ENCODE measurements at places on chromosomes 3 and 15.

DNA sequence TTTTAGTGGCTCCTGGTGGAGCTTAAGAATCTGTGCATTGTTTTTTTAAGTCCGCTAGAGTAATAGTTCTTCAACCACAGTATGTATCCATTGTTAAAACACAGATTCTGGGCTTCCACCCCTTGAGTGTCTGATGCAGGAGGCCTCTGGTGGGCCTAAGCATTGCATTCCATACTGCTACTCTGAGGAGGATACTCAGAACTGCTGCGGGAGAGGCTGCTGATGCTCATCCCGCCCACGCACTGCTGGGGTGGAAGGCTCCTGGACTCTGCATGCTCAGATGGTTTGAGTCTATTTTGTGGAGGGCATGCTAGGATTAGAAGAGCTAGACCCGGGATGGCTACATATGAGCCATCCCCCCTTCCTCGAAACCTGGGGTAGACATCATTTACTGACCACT, 74.4 kb downstream of the THSD4 start:
- no peak for DNase-seq

DNA sequence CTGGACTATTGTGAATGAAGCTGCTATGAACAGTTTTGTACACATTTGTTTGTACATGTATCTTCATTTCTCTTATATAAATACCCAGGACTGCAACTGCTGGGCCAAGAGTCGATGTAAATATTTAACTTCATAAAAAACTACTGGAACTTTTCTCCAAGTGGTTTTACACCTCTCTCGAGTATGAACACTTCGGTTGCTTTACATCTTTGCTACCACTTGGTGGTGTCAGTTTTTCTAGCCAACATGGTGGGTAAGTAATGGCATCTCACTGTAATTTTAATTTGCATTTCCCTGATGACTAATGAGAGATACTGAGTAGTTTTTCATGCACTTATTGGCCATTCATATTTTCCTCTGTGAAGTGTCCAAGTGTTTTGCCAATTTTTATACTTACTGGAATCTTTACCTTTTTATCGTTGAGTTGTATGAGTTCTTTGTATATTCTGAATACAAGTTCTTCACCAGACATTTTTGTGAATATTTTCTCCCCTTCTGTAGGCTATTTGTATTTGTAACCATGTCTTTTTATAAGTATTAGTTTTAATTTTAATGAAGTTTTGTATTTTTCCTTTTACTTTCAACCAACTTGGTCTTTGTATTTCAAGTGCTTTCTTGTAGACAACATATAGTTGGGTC, 44.4 kb downstream of the PCOLCE2 start:
- no peak for DNase-seq

- DNase-seq, result no peak
Measured at GRCh38 chr3:190043741-190044140, 77.0 kb downstream of the P3H2 start.

DNA sequence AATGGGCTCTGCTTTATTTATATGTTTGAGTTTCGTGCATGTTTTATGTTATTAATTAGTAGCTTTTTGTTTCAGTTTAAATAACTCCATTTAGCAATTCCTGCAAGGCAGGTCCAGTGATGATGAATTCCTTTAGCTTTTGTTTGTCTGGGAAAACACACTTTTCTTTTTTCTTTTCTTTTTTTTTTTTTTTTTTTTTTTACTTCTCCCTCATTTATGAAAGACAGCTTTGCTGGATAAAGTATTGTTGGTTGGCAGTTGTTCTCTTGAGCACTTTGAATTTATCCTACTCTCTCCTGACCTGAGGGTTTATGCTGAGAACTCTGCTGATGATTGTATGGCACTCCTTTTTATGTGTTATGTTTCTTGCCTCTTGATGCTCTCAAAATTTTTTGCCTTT, 35.7 kb downstream of the TMEM39A start:
- no peak for DNase-seq

- no peak for DNase-seq
Measured at GRCh38 chr3:37773911-37774310, 87.8 kb upstream of the CTDSPL start.

DNA sequence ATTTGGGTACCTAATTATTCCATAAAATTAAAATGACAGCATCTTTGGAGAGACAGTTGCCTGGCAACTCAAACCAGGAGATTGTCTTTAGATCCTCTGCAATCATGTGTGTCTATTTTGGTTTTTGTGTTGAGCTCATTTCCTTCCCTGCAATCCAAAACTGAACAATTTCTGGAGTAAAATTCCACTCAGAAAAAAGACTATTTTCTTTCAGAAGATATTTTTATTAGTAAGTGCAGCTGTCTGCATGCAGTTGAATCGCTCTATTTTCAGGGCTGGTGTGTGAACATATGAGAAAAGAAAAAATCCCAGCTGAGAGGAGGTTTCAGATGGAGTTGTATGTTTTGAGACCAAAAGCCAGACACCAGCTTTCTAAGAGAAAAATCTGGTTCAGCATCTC, 41.9 kb upstream of the DYNC1LI1 start:
- DNase-seq, result no peak

Data from DMS 273 treated with DMSO at 0.1 percent for 48 hours (cell line).